ENCODE measurements at places on chromosomes 4 and X. TPM values are rescaled to one million over a fixed set of nuclear protein-coding genes. Genes with fewer than 3 reads are reported as not detected.

CLDN22 gene
- not detected for polyA plus RNA-seq

GLRA2 gene
- 0.15 TPM for polyA plus RNA-seq

ARAF gene
- 43.9 TPM for polyA plus RNA-seq

MAGEA12 gene
- not detected for polyA plus RNA-seq

F9 gene
- not detected for polyA plus RNA-seq

GAGE1 gene
- not detected for polyA plus RNA-seq

SPARCL1 gene
- 323 TPM for polyA plus RNA-seq

SPIN2A gene
- polyA plus RNA-seq, result 3.7 TPM

OR13H1 gene
- not detected for polyA plus RNA-seq
